Right renal pelvis (tissue), 4 donors: ENCODE measurements at places on chromosomes 5 and 9.

DNA sequence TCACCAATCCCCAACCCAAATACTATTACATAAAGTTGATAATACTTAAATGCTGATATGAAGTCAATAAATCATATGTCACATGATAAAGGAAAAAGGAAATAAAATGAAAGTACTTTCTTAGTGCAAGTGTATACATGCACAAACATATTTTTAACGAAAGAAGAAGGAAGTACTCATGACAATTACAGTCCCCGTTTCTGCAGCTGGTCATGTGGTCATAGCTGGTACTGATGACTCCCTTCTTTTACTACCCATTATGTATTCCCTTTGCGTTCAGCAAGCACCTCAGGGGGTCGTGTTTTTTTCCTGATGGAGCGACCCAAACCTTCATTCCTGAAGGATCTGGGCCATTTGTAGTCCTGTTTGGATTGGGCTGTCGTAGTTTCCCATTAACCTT lies 27.3 kb downstream of the CENPP start:
- no peak for DNase-seq

- no peak for DNase-seq
These were observed 52.6 kb downstream of the ESM1 start for GRCh38 chr5:54932789-54933188.

GRCh38 chr9:124191691-124192395 lies 65.9 kb upstream of the NEK6 start:
- DNase-seq: no peak

DNA sequence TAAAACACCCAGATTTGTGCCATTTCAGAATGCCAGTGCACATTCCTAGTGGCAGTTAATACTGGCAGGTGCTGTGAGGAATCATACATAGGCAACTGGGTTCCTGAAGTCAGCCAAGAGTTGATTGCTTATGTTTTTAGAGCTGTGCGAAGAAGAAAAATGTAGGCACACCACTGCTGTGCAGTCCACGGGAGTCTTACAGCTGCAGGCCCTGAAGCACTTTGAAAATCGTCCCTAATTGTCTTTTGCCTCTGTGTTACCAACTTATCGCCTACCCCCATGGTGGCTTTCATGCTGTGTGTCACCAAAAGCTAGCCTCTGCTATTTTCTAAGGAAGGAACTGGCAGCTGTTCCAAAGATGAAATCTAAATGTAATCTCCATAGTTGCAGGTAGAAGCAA lies 263.9 kb downstream of the ARRDC3 start:
- DNase-seq: no peak

- DNase-seq: no peak
These were observed 63.6 kb downstream of the PPIC start for GRCh38 chr5:122972877-122973276.

DNA sequence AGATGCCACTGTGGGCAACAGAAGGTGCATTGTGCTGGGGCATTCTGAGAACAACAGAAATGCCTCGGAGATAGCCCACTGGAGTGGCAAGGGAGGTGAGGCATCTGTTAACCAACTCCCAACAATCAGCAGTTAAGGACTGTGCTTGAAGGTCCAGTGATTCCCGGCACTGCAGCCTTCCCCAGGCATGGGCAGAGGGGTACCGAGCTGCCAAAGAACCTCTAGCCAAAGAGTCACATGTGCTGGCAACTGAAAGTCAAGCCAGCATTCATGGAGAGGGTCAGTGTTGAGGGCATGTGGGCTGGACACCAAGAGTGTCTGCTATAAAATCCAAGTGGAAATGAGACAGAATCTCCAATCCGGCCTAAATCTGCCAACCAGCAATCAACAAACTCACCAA lies 149.6 kb downstream of the ASTN2 start:
- no peak for DNase-seq

GRCh38 chr9:87827341-87827740 lies 55.3 kb upstream of the SPATA31E1 start:
- DNase-seq: no peak

- DNase-seq: no peak
These were observed 80.5 kb downstream of the DAB2IP start for GRCh38 chr9:121731919-121732318.

GRCh38 chr9:135622415-135623020 lies 16.8 kb downstream of the GLT6D1 start:
- no peak for DNase-seq

DNA sequence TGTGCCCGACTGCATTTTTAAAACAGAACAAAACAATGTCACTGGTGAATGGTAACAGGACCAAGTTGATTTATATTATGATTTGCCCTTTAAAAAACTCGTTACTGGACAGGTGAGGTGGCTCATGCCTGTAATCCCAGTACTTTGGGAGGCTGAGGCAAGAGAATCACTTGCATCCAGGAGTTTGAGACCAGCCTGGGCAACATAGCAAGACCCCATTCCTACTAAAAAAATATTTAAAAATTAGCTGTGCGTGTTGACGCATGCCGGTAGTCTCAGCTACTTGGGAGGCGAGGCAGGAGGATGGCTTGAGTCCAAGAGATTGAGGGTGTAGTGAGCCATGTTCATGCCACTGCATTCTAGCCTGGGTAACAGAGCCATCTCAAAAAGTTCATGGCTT lies 7.2 kb downstream of the UNC13B start:
- no peak for DNase-seq

DNA sequence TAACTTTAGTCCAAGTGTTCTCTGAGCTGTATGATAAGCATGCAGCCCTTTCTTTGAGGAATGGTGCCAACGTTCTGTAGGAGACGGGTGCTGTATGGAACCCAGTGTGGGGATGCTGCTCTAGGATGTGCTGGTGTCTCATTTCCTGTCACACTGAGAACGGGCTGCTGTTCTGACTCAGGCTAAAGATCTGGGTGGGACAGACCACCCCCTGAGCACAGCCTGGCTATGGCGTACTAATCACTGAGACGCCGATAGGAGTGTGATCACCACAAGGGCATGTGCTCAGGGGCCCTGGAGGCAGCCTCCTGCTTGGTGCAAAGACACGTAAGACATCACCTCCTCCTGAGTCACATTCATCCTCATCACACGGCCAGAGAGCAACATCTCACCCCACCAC lies 240.4 kb downstream of the IRX2 start:
- DNase-seq: no peak

DNA sequence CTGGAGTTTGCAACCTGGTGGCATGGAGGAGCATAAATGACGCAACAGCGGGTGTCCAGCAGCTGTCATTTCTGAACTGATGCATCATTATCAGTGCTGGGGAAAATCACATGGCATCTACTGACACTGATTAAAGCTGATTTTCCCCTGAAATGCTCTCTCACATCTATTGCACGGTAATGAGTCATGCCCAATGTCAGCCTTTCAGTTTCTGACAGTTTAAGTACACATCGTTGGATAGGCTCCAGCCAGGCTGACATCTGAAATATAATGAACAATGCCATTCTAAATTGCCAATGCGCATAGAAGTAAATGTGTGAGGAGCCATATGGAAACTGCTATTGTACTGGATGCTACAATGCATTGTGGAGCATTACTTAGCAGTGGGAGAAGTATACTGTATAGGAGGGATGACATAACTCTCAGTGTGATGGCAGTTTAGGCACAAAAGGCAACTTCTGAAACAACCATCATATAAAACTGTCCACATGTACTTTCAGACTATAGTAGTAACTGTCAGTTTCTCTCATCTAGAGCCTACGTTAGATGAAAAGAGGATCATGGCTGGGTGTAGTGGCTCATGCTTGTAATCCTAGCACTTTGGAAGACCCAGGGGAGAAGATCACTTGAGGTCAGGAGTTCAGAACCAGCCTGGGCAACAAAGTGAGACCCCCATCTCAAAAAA lies 389.3 kb upstream of the DMAC1 start:
- DNase-seq: no peak

DNA sequence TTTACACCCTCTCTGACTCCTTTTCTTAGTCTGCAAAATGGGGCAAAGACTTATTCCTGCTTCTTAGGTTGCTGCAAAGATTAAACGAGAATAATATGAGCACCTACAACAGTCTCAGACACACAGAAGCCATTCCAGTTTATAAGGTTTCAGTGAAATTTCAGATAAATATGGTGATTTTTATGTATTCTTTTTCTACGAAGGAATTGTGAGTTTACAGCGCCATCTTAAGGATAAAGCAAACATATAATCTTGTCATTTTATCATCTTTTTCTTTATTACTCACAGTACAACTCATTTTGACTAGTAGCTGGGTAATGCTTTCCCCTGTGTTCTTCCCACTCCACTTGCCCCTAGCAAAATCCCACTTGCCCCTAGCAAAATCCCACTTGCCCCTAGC lies 29.2 kb upstream of the SMC5 start:
- DNase-seq: no peak

DNA sequence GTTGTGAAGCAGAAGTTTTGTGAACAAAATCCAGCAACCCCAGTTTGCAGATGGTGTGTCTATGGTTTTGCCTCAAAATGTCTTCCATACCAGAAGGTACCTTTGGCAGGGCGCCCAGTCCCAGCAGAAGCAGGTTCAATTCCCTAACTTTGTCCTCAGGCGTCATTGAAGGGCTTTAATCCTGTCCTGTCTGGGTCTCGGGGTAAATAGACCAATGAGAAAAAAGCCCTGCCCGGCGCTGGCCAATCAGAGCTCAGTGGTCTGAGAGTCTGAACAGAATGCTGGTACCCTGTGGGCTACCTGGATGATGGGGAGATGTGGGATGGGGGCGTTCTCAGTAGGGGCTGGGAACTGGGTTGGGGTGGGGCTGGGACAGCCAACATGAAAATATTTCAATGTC lies 6.2 kb upstream of the ST6GALNAC4 start:
- DNase-seq: no peak

DNA sequence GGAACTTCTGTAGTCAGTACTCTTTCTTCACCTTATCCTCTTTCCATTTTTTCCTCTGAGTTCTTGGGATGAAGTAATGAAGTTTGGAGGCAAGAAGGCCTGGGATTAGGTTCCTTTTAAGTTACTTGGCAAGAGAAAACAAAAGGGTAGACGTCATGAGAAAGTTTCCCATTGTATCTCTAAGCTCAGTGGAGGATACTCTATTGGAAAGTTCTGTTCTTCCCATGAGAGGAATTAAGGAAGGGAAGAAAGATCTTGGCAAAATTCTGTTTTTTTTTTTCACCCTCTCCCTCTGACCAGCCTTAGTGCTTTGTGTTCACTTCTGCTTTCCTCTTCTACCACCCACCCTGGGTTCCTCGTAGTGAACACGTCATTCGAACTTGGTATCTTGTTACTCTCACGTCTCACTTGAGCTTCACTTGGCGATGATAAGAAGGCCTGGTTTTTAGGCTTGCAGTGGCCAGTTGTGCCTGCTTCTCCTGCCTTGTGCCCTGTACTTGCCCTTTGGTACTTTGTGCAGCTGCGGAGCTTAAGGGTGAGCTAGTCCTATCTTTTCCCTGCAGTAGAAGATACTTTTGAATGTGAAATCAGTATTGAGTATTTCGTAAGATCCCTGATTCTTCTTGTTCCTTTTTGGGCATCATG lies 67.0 kb downstream of the ARHGAP26 start:
- no peak for DNase-seq
